Activated CD4-positive, alpha-beta memory T cell treated with anti-CD3 and anti-CD28 coated beads, Interleukin-2, amount 10 ng/mL, durations not matched to agents 7 days and 5 days (primary cell): ENCODE measurements at places on chromosomes 13 and 19.

- no peaks in the 10 kb centered on the region for H3K36me3 ChIP-seq
- peaks cover 3% of the 10 kb centered on the region for H3K4me1 ChIP-seq
- H3K27ac ChIP-seq: no peak overlapping the region
Observed at GRCh38 chr19:14890643-14891379, 4.9 kb upstream of the OR7A17 start.

DNA sequence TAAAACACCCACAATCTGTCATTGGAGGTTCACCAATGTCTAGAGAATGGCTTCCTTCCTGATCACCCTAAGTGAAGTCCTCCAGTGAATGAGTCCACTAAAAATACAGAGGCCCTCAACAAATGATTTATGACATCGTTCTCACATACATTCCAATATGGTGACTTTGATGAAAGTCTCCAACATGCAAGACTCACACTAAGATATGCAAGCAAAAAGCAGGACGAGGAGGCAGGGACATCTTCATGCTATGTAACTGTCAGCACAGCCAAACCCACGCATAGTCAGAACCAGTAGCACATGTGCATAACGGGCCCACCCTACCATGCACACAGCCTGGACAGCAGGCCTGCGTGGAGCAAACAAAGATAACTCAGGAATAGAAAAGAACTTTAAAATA, 16.6 kb upstream of the LSM14A start:
- H3K36me3 ChIP-seq: no peaks in the 10 kb centered on the region
- no peak for DNase-seq
- H3K27me3 ChIP-seq: no peaks in the 10 kb centered on the region
- H3K27ac ChIP-seq: no peak overlapping the region
- H3K4me3 ChIP-seq: no peak overlapping the region

DNA sequence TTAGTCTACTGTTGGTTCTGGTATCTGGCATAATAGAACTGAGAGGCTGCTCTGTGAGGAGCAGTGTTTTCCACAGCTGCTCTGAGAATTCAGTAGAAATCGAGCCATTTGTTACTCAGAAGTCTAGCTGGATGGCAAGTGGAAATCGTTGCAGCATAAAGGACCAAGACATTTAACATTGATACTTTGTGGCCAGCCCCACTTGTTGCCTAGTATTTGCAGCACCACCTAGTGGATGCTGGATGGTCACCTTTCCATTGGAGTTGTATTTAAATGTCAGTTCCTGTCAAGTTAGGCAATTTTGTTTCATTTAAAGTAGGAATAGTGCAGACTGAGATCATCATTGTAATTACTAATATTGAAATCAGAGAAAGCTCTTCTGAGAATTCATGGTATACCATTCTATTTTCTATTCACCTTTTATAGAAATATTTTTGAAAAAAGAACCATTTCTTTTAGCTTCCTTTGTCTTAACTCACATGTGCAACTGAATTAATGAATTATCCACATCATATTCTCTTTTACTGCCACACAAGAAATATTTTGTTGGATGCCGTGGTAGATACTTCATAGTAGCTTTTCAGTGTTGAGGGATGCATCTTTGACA, 64.6 kb downstream of the PDS5B start:
- H3K27ac ChIP-seq: no peak overlapping the region
- H3K36me3 ChIP-seq: peaks cover 29% of the 10 kb centered on the region
- H3K4me3 ChIP-seq: no peak overlapping the region
- DNase-seq: peak; percentile 64
- H3K27me3 ChIP-seq: no peaks in the 10 kb centered on the region

GRCh38 chr13:99605420-99606323, 104.4 kb downstream of the TM9SF2 start:
- H3K4me1 ChIP-seq: peaks cover 33% of the 10 kb centered on the region
- peaks cover 5% of the 10 kb centered on the region for H3K36me3 ChIP-seq
- DNase-seq: peak; percentile 60
- peak overlapping the region; percentile 72 for H3K4me3 ChIP-seq
- H3K27me3 ChIP-seq: no peaks in the 10 kb centered on the region

DNA sequence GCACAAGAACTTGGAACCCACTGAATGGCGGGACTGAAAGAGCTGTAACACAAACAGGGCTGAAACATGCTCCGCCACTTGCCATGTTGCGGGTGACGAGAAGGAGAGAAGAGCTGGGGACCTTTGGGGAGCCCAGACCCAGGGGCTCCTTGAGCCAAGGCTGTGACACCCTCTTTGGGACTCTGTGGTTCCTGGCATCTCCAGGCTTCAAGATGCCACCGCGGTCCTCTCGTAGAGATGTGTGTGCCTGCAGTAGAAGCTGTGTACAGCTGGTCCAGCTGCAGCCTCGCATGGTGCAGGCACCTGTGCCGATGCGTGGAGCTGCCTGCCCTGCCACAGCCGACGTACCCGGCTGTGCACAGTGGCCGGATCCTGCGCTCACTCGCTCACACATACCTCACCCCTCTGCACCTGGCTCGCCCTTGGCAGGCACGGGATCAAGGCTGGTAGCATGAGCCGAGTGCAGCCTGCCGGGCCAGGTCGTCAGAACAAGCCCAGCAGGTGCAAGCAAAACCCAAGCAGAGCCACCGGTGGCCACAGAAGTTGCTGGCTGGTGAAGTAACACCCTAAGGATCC, 1385.8 kb downstream of the PCDH9 start:
- no peak for DNase-seq
- H3K4me1 ChIP-seq: no peaks in the 10 kb centered on the region
- no peaks in the 10 kb centered on the region for H3K36me3 ChIP-seq
- no peak overlapping the region for H3K27ac ChIP-seq
- H3K27me3 ChIP-seq: no peaks in the 10 kb centered on the region

GRCh38 chr13:100822871-100823443, 148.4 kb upstream of the TMTC4 start:
- no peak for DNase-seq
- peaks cover 1% of the 10 kb centered on the region for H3K4me1 ChIP-seq
- H3K27ac ChIP-seq: no peak overlapping the region

- H3K4me1 ChIP-seq: no peaks in the 10 kb centered on the region
- H3K27me3 ChIP-seq: no peaks in the 10 kb centered on the region
- no peak for DNase-seq
- H3K4me3 ChIP-seq: no peak overlapping the region
- no peaks in the 10 kb centered on the region for H3K36me3 ChIP-seq
Observed at GRCh38 chr13:112175162-112176075, 108.5 kb downstream of the SOX1 start.

- no peak overlapping the region for H3K27ac ChIP-seq
- no peaks in the 10 kb centered on the region for H3K36me3 ChIP-seq
- no peak overlapping the region for H3K4me3 ChIP-seq
- no peaks in the 10 kb centered on the region for H3K4me1 ChIP-seq
Observed at GRCh38 chr13:79662882-79663281, 181.9 kb downstream of the NDFIP2 start.

GRCh38 chr19:10566658-10567410, 1.0 kb upstream of the KRI1 start:
- peak; percentile 71 for DNase-seq
- peak overlapping the region; percentile 97 for H3K27ac ChIP-seq
- H3K4me1 ChIP-seq: peaks cover 38% of the 10 kb centered on the region
- no peaks in the 10 kb centered on the region for H3K27me3 ChIP-seq
- H3K4me3 ChIP-seq: peak overlapping the region; percentile 92

- H3K4me3 ChIP-seq: no peak overlapping the region
- H3K36me3 ChIP-seq: peaks cover 3% of the 10 kb centered on the region
- DNase-seq: no peak
- no peaks in the 10 kb centered on the region for H3K4me1 ChIP-seq
- H3K27me3 ChIP-seq: no peaks in the 10 kb centered on the region
- no peak overlapping the region for H3K27ac ChIP-seq
Observed at GRCh38 chr19:12085074-12085818, 20.7 kb downstream of the ZNF844 start.
